ENCODE measurements at places on chromosomes 4 and X.
A peak's percentile ranks its signal among the peaks of the same experiment; 100 is the strongest.

- DNase-seq = peak; percentile 35
These were observed 76.1 kb downstream of the AMMECR1 start for GRCh38 chrX:110241816-110242215.

DNA sequence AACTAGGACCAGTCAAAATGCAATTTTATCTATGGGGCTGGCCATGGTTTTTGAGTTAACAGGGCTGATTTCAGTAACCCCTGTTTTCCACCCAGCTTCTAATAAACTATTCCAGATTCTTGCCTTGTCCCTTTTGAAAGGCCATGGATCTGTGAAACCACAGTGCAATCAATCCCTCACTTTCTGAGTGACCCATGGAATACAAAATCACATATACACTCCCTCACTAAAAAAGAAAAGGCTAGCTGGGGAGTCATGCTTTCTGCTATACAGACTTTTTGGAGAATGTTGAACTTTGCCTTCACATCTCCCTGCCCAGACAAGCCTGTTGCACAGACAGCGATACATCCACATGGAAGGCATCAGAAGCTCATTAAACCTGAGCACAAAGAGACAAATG is 47.9 kb downstream of the MAD2L1 start:
- DNase-seq = no peak

GRCh38 chrX:23185951-23186350 is 148.7 kb upstream of the PTCHD1 start:
- DNase-seq = no peak

- DNase-seq = no peak
These were observed 480.0 kb downstream of the NLGN4X start for GRCh38 chrX:5748586-5749150.

GRCh38 chr4:1233641-1234308 is 15.2 kb downstream of the CTBP1 start:
- no peak for DNase-seq

GRCh38 chrX:112857478-112857878 is 16.8 kb upstream of the AMOT start:
- DNase-seq = no peak

DNA sequence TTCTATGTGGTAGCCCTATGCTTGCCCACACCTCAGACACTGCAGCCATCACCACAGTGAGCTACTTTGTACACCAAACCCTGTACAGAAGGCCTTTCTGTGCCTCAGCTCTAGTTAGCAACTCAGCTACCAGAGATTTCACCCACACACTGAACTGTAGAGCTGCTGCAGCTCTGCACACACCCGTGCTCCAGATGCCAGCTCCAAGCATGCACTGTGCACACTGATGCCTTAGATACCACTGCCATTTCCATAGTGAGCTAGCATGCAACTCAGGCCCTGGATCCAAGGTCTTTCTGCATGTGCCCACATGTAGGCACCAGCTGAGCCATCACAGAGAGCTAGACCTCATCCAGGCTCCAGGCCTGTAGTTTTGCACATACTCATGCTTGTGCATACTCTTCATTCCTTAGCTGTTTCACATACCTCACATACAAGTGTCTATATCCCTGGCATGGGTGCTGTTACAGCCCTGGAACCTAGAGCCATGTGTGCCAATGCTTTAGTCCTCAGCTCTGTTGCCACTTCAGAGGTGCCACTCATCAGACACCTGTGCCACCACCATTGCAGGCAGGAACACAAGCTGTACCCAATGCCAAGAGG is 423.5 kb upstream of the NDST3 start:
- DNase-seq = no peak
